Activated naive CD8-positive, alpha-beta T cell treated with anti-CD3 and anti-CD28 coated beads, Interleukin-2, amount 50 U/mL, for 16 hours (primary cell): ENCODE measurements at places on chromosomes 6 and 20.

DNA sequence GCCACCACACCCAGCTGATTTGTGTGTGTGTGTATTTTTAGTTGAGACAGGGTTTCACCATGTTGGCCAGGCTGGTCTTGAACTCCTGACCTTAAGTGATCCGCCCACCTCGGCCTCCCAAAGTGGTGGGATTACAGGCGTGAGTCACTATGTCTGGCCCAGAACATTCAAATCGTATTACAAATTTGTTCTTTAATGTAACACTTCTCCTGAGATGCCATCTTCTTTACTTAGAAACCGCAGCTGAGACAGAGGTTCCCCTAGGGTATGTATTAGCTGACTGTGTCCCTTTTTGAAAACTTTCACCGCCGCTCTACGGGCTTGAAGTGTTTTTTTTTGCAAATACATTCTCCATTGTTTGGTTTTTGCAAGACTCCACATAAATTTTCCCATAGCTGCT lies 62.6 kb downstream of the TOX2 start:
- DNase-seq, result no peak

GRCh38 chr20:24574797-24575196 lies 105.4 kb downstream of the SYNDIG1 start:
- no peak for DNase-seq

GRCh38 chr6:31203345-31203979 lies 33.0 kb upstream of the POU5F1 start:
- DNase-seq, result peak; percentile 27

GRCh38 chr6:75107913-75108312 lies 97.9 kb downstream of the COL12A1 start:
- no peak for DNase-seq

DNA sequence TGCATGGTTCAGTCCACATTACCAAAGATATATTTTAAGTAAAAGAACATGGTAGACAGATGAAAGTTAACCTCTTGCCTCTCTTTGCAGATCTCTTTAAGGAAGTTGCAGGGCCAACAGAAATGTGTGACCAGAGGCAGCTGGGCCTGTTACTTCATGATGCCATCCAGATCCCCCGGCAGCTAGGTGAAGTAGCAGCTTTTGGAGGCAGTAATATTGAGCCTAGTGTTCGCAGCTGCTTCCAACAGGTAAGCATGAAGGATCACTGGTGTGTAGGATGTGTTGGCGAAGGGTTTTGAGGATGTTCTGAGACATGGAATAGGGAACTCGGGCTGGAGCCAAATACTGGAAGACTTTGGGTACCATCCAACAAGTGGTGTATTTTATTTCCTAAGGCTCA lies 508.6 kb downstream of the UTRN start:
- no peak for DNase-seq

DNA sequence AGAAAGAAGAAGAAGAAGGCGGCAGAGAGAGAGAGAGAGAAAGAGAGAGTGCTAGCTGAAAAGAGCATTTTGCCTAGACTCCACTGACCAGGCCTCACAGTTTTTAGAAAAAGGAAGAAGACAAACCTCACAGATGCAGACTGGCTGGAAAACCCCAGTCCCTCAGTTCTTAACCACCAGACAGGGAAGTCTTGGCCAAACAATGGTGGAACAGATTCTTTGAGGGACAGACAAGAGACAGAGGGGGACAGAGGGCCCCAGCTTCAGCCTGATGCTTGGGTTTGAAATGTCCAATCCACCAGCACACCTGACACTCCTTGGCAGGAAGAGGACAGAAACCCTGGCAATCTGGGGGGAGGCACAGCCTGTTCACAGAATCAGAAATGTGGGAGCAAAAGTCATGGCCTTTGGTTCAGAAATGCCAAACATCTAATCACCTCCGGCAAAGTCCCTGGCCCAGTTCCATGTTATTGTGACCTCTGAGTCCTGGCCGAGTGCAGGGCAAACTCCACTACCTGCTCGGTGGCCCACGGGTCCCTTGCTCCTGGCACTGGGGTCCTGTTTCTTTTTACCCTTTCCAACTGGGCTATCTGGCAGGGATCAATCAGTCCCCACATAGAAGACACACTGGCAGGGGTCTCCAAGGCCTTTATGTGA lies 235.2 kb downstream of the LY86 start:
- no peak for DNase-seq

DNA sequence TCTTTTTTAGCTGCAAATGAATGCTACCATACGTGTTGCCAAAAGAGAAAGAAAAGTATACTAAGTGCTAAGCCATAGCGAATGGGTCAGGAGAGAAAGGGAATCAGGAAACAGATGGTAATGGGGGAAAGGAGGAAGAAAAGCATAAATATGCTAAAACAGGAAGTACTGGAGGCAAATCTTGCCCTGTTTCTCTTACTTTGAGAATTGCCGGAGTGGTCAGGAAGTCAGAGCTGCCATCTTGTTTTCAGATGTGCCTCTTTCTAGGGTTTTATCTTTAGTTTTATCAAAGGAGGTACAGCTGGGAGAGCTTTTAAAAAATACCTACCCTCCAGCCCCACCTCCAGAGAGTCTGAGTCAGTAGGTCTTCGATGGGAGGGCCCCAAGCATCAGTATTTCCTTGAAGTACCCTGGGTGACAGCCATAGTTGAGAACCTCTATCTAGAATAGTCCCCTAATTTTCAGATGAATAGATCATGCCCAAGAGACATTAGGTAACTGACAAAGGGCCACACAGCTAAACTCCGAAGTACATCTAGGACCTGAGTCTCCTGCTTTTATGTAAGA lies 193.3 kb downstream of the CLIC5 start:
- DNase-seq, result no peak

DNA sequence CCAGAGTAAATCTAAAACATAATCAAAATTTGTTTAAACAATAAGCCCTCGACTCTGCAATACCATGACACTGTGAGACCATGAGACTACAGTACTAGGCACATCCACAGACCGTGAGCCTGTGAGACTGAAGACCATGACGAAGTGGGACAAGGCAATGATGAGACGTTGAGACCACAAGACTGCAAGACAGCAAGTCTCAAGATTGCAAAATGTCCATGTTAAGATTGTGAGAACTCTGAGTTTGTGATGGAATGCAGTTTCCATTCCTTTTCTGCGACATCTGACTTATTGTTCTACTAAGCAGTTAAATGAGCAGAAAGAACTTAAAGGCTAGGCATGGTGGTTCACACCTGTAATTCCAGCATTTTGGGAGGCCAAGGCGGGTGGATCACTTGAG lies 102.1 kb upstream of the PHACTR1 start:
- no peak for DNase-seq

DNA sequence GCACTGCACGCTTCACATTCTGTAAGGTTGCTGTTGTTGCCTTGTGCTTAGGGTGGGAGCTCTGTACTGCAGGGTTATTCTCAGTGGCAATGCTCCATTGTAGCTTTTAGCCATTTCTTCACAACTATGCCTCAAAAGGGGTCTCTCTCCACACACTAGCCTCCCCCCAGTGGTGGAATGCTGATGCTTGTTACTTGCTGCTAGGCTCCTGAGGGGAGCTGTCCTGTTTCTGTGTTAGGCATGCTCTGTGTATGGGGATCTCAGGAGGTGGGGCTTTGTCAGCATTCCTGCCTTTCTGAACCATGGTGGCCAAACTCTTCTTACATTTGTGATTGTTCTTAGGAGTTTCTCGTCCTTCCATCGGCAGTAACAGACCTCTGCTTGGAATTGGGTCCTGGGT lies 18.8 kb downstream of the TMEM170B start:
- no peak for DNase-seq

DNA sequence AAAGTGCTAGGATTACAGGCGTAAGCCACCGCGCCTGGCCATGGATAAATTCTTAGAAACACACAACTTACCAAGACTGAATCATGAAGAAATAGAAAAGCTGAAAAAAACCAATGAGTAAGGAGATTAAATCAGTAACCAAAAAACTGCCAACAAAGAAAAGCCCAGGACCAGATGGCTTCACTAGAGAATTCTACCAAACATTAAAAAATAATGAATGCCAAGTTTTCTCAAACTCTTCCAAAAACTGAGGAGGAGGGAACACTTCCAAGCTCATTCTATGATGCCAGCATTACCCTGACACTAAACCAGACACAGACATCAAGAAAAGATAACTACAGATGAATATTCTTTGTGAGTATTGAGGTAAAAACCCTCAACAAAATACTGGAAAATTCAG lies 44.3 kb downstream of the USP49 start:
- DNase-seq, result no peak

DNA sequence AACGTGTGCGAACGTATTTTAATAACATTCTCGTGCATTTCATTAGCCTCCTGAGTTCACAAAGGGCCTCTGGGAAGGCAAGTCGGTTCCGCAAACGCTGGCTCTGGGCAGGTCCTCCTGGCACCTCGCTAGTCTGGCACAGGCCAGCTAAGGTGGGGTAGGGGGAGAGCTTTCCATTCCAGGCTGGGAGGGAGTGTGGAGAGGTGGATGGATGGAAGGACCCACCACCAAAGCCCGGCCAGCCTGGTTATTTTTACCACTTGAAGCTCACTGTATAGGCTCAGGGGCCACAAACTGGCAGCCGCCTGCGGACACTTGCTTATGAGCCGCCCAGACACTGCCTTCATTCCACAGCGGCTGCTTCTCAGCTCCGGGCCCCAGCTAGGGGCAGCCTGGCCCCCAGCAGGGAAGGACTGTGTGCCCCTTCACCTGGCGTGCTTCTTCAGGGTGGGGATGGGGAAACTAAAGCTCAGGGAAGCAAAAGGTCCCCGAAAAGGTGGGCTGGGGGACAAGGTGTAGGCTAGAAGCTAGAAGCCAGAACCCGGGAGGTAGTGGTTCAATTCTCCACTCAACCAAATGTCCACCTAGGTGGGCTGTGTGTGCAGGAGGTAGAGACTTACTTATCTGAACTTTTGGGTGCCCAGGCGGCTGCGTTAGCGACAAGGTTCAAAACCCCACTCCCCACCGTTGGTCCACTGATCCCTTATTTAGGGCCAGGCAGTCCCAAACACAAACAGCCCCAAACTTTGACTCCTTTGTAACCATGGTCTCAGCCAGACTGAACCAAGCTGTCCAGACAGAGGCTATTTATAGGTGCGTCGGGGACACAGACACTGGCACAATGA lies 1.7 kb downstream of the PMEPA1 start:
- DNase-seq, result no peak

GRCh38 chr6:139028215-139028657 lies 309 bp upstream of the ABRACL start:
- DNase-seq, result no peak

- DNase-seq, result no peak
These were observed 20.1 kb upstream of the HELZ2 start for GRCh38 chr20:63594043-63594561.

GRCh38 chr6:169780571-169781091 lies 29.2 kb downstream of the ERMARD start:
- no peak for DNase-seq

DNA sequence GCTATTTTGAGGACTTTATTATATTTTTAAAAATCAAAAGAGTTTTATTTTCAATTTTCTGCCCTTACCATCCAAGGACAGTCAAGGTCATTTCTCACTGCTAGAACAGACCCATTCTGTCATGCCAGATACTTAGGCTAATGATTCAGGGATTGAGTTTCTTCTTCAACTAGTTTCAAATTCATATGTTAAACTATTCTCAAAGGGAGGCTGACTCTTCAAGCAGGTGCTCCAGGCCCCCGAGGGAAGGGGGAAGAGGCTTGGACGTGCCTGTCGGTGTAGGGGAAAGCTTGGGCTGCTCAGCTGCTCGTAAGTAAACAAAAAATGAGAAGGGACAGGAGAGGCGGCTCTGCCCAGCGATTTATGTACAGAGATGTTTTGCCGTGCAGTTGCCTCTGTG lies 69.4 kb upstream of the MYLIP start:
- DNase-seq, result no peak

DNA sequence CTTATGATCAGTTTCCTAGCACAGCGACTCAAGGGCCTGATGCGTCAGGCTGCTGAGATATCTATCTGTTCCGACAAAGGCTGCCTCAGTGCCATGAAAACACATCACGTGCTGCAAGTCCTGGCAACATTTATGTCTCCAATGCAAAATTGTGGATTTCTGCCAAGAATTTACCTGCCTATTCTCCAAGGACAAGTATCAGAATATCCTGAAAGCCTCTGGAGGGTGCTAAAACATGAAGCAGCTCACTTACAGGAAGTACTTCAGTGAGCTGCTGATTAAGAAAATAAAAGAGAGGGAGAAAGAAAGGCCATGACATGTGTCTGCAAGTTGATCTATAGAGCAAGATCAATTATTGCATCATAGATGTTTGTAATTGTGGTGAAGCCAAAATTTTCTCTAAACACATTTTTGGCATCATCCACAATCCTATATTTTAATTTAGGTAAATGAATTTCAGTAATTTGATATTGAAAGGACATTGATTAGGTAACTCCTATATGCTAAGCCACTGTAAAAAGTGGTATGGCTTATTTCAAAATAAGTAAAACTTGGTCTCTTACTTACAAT lies 25.8 kb upstream of the TPBG start:
- DNase-seq, result no peak

- DNase-seq, result no peak
These were observed 21.7 kb downstream of the KIZ start for GRCh38 chr20:21147593-21147992.
